ENCODE measurements at places on chromosomes 6 and 20.

DNA sequence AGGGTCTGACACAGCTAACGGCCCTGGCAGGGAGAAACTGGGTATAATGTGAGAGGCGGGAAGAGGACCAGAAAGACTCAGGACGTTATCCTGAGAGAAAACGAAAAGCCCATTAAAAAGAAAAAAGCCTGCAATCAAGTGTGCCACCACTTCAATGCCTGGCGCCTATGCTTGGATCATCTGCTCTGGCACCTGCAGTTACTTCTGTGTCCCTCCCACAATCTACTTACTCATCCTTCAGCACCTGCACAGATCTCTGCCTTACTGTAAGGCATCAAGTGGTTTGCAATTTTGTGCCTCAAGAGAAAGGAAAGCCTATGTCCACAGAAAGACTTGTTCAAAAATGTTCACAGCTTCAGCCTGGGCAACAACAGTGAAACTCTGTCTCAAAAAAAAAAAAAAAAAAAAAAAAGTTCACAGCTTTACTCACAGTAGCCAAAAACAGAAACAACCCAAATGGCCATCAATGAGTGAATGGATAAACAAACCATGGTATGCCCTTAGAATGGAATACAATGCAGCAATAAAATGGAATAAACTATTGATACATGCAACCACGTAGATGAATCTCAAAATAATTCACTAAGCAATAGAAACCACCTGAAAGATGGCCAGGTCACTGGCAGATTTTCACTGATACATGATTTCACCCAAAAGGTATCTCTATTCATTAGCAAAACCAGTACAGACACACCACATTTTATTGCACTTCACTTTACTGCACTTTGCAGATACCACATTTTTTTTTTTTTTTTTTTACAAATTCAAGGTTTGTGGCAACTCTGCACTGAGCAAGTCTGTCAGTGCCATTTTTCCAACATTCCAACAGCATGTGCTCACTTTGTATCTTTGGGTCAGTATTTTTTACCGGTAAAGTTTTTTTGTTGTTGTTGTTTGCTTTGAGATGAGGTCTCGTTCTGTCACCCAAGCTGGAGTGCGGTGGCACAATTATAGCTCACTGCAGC lies 48.6 kb downstream of the ABHD12 start:
- no peak for DNase-seq

- DNase-seq: no peak
Observed at GRCh38 chr6:130765181-130765727, 62.0 kb upstream of the SMLR1 start.

GRCh38 chr6:159533016-159533415 lies 160.0 kb downstream of the SOD2 start:
- DNase-seq: no peak

DNA sequence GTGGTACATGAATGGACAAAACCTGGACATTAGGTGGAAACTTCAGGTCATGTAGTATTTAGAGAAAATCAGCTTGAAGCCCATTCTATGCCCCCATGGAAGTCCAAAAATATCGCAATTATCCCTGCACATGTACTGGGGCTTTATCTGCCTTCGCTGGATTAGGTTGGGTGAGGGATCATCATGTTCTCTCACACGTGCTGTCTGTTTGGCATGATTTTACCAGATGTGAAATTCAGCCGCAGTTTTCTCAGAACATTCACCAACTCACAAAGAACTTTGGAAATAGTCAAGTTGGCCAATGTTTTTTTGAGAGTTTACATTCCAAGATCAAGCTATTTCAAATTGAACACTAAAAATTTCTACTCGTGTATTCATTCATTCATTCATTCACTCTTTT lies 459.8 kb upstream of the CITED2 start:
- DNase-seq: no peak

DNA sequence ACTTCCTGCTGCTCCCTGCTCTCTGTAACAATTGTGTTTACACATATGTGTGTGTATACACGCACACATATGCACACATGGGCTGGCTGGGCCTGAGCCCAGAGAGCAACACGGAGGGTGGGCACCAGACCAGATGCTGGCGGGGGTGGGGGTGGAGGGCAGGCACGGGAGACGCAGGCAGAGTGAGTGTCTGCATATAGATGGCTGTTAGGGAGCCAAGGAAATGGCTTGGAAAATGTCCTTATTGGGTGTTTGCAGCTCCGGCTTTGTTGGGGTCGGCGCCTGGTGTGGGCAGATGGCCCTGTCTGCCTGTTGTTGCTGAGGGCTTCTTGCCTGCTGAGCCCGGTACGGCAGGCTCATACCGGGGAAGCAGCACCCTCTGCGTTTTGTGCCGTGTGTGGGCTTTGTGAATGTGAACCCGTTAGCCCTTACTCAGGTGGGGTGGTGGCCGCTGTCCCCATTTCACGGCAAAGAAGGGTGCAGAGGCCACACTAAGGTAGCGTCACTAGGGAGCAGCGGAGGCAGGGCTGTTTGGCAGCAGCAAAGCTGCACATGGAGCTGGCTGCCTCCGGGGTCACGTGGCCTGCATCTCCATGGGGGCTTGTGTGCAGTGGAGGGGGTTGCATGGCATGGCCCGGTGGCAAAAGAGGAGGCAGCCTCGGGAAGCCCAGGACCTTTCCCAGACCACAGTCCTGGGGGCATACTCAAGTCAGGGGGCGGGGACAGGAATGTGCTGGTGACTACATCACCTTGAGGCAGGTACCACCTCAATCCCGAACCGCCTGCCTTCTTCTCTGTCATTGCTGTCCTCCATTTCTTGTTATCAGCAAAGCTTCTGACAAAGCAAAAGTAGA lies 47.4 kb upstream of the SRF start:
- DNase-seq: no peak

GRCh38 chr6:105433723-105434122 lies 30.8 kb upstream of the PREP start:
- DNase-seq: no peak

DNA sequence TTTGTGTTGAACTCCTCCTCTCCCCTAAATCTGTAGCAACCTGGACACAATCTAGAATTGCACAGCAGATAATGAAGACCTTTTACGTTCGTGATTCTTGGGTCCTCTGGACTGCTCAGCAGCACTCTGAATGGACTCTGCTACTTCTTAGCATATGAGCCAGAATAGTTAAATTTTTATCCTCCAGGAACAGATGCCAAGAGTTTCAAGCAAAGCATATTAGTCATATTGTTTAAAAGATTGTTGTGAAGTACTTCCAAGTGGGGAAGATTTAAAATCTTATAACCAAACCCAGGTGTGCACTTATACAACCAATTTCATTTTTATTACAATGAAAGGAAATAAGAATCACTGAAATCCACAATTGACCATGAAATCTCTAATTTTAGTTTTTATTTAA lies 118.9 kb upstream of the EXOC2 start:
- no peak for DNase-seq

DNA sequence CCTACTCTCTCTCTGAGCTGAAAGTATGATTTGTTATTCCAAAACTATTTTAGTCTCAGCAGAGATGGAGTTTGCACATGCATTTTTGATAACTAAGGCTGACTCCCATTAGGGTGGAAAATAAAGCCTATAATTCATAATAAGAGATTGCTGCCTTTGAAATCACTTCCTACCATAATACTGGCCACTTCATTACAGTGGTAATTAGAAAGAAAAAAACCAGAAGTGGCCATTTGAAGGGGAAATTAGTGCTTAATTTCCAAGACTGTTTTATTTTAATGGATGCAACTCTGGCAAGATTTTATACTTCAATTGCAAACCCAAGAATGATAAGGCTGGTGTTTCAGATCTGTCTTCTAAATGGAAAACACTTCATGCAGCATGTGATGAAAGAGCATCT lies 43.4 kb downstream of the SLC35B3 start:
- no peak for DNase-seq

All from stimulated activated CD8-positive, alpha-beta memory T cell treated with anti-CD3 and anti-CD28 coated beads, Interleukin-7, amount 100 ng/mL, for 48 hours (primary cell).